Pons (tissue), 1 donor: ENCODE measurements at places on chromosomes 2 and 18.

DNA sequence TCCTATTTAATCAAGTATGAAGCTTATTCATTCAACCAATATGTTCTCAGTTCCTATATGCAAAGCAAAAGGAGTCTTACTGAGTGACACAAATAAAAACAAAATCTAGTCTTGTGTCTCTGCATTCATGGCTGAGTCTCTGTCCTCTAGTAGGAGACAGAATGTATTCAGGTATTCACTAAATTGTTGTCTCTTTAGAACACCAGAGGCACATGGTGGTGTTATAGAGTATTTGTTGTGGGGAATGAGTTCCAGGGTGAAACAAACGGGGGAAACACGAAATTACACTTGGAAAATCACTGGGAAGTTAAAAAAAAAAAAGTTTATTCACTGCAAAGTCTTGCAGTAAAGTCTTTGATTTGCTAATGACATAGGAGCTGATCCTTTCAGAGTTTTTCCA lies 131.7 kb upstream of the FSHR start:
- DNase-seq, result no peak

DNA sequence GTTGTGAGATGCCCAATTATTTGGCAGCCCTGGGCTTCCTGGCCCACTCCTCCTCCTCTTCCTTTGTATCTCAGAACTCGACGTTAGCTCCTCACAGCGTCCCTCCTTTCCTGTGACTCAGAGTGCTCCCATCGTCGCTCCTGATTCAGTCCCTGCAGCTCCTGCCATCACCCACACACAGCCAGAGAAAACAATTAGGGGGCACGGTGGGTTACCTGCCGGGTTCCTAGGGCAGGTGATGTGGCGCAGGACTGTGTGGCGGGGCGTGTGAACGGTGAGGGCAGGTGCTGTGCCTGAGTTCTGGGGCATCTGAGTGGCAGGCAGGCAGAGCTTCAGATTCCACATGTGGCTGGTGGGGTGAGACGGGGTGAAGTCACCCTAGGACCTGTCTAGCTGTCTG lies 42.6 kb downstream of the GLI2 start:
- DNase-seq, result no peak

DNA sequence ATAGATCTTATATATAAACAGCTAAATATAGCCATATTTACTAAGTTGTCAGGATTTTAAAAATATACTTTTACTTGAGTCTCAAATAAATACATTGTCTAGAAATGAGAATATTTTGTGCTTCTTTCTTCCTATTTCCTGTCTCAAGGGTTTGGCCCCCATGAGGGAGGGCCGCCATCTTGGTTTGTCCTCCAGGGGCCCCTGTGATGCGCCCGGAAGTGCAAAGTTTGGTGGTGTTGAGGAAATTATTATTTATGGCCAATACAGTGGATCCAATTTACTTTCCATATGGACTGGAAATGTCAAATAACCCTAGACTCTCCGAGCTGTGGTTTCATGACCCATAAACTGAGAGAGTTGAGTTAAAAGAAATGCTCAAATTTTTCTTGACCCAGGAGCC lies 104.7 kb upstream of the OTOS start:
- DNase-seq, result no peak

DNA sequence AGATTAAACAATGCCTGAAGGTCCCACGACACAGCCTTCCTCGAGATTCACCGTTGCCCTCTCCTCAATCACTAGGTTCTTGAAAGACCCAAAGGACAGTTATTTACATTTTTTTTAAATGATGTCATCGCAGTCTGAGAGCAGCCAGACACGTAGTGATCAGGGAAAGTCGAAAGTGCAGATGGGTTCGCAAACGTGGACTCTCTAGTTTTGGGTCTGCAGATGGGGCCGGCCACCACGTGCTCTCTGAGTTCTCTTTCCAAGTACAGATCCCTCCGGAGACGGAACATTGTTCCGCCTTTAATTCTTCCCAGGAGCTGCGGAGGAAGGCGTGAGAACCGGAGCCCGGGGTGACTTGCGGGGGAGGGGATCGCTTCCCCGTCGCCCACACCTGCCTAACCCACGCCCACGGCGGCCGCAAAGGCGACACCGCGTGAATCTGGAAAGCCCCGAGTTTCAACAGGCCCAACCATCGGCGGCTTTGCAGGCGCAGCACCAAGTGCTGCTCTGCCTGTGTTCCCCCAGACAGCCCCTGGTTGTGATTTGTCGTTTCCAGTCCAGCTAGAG lies 54.3 kb downstream of the PKDCC start:
- peak; percentile 68 for DNase-seq

DNA sequence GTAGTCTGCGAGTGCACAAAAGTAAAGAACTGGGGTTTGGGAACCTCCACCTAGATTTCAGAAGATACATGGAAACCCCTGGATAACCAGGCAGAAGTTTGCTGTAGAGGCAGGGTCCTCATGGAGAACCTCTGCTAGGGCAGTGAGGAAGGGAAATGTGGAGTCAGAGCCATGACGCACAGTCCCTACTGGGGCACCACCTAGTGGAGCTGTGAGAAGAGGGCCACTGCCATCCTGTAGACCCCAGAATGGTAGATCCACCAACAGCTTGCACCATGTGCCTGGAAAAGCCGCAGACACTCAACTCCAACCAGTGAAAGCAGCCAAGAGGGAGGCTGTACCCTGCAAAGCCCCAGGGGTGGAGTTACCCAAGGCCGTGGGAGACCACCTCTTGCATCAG lies 206.4 kb downstream of the PIEZO2 start:
- no peak for DNase-seq

- DNase-seq, result no peak
These were observed 122.1 kb upstream of the RMDN2 start for GRCh38 chr2:37802899-37803379.

GRCh38 chr2:201887773-201888425 lies 81.6 kb downstream of the CDK15 start:
- no peak for DNase-seq

GRCh38 chr2:51013079-51013932 lies 18.6 kb downstream of the NRXN1 start:
- peak; percentile 42 for DNase-seq

DNA sequence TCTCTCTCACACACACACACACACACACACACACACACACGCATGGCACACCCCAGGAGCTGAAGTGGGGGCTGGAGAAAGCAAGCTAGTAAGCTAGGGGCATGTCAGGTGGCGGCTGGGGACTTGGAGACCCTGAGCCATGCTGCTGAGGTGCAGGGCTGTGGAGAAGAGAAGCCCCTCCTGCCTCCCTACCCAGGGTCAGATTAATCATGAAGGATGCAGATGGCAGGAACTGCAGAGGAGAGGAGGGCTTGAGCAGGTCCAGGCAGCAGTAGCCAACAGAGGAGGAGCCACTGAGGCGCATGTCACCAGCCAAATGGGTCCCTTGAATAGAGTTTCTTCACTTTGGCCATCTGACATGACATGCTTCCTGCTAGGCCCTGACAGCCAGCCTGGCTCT lies 9.6 kb downstream of the EDAR start:
- DNase-seq, result no peak

DNA sequence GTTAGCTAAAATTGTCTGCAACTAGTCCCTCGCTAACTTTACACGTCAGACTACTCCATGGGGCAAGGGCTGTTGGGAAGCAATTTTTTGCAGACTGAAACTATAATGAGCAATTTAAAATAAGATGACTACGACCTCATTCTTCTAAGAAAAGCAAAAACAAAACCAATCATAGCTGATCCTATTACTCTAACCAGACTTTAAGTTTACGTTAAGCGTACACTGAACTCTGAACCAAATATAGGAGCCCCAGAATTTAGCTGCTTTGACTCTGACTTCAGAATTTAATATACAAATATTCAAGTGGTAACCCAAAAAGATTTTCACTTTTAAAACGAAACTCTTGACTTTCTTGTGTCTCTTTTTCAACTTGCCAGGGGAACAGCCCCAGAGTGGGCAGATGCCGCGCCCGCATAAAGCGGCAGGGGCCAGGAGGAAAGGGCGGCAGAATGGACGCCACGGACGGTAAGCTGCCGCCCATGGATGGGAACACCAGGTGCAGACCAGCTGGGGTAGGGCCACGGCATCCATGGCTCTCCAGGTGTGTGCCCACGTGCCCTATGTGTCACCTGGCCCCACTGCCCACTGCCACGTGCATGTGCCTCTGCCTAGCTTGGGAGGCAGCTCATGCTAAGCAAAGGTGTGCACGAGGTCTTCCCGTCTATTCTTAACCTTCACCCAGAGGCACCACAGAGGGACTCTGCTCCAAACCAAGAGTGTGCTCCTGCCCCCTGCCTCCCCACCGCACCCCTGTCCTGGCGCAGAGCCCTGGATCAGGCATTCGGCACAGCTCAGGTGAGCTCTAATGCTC lies 217.6 kb downstream of the HDAC4 start:
- no peak for DNase-seq

GRCh38 chr2:149463328-149464002 lies 124.1 kb downstream of the MMADHC start:
- no peak for DNase-seq

GRCh38 chr2:85151026-85151425 lies 17.8 kb downstream of the TCF7L1 start:
- no peak for DNase-seq

DNA sequence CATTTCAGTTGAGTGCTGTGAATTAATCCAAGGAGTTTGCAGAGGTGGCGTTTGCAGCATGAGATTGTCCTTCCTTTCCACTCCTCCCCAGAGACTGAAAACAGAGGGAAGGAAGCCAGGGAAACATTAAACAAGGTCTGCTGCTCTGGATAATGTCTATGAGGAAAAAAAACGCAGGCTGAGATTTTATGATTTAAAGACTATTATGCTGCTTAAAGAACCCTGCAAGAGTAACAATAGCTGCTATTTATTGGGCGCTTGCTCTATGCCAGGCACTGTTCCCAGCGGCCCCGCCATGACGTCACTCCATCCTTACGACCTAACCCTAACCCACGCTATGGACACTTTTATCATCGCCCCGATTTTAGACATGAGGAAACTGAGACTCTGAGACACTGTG lies 222.4 kb downstream of the BCL2 start:
- DNase-seq, result peak; percentile 17

GRCh38 chr2:176490061-176490861 lies 221.0 kb downstream of the MTX2 start:
- no peak for DNase-seq

DNA sequence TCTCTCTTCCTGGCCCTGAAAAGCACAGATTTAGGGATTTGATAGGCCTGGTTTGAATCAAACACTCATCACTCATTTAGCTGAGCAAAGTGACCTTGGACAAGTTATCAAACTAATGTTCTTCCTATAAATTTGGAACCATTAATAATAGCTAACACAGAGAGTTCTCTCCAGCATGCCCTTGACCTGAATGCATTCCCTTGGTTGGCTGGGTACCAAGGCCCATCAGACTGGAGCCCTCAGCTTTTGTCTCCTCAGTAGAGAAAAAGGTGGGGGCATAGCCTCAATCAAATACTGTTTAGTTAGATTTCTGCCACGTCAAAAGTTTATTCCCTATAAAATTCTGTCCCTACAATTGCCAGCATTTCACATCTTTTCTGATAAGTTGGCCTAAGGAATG lies 13.8 kb upstream of the MRPL19 start:
- DNase-seq, result no peak

GRCh38 chr18:48314690-48315089 lies 94.5 kb downstream of the ZBTB7C start:
- DNase-seq, result no peak

- DNase-seq, result no peak
These were observed 119.8 kb downstream of the NRP2 start for GRCh38 chr2:205802065-205802464.

GRCh38 chr2:51420511-51420910 lies 388.6 kb upstream of the NRXN1 start:
- DNase-seq, result no peak

DNA sequence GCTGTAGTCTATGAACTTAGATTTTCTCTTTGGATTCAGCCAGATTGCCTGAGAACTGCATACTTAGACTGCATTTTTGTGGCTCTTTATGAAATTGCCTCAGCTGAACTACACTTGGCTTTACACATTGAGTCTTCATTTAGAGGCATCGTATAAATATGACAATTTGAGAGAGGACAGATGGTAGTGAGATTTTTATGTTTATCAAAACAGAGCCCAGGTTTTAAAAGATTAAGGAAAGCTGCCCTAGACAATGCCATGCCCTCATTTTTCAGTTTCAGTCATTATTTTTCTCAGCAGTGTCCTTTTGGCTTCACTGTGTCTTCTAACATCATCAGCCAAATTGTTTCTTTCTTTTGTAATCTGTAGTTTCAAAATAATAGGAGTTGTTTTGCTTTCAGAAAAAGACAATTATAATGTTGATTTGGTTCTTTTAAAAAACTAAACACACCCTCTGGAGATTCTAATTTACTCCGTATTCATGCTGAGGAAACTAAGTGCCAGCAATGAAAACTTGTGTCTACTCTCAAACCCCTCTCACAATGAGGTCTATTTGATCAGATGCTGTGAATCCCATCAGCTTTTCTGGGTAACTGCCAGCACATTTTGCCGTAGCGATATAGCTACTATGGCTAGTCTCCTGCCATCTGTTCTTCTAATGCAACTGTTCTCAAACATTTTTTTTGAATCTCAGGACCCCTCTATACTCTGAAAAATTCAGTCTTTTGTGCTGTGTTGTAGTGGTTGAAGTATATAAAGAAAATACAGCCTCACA lies 46.2 kb downstream of the TWSG1 start:
- DNase-seq, result peak; percentile 39

GRCh38 chr2:27184115-27184514 lies 27.7 kb upstream of the ATRAID start:
- DNase-seq, result no peak

DNA sequence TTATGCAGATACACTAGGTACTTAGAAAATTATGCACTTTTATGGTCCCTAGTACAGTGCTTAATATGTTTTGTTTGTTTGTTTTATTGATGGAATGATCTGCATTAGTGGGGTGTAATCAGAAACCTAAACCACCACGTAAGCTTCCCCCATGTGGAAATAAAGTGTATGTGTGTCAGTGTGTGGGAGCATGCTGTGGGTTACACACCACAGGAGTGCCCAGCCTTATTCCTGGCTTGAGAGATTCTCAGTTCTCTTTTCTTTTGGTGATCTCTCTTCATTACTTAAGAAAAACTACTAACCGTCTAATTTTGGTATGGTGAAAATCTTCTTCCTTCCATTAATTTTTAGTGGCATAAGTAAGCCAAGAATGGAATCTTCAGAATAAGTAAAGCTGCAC lies 398.6 kb downstream of the DCDC2C start:
- peak; percentile 11 for DNase-seq

- DNase-seq, result peak; percentile 44
These were observed 526 bp downstream of the SFT2D3 start for GRCh38 chr2:127701651-127702394.

DNA sequence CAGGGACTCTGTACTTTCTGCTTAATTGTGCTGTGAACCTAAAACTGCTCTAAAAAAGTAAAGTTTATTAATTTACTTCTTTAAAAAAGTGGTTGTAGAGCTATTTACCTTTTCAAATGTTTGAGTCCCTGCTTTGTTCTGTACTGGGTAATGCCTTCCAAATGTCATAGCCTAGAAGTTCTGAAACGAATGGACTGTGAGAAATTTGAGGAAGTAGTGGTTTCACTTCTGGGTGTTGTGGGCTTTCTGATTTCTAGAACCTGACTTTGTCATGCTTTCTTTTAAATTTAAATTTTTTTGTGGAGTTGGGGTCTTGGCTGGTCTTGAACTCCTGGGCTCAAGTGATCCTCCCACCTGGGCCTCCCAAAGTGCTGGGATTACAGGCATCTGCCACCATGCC lies 44.6 kb downstream of the SMAD4 start:
- DNase-seq, result peak; percentile 29
